ENCODE measurements at places on chromosomes 1 and 21.
A peak's percentile ranks its signal among the peaks of the same experiment; 100 is the strongest.

GRCh38 chr1:178243119-178243518 lies 149.2 kb downstream of the RASAL2 start:
- DNase-seq = no peak

GRCh38 chr1:205376739-205377138 lies 20.0 kb upstream of the KLHDC8A start:
- DNase-seq = no peak

GRCh38 chr1:115877511-115877910 lies 36.6 kb upstream of the NHLH2 start:
- no peak for DNase-seq

DNA sequence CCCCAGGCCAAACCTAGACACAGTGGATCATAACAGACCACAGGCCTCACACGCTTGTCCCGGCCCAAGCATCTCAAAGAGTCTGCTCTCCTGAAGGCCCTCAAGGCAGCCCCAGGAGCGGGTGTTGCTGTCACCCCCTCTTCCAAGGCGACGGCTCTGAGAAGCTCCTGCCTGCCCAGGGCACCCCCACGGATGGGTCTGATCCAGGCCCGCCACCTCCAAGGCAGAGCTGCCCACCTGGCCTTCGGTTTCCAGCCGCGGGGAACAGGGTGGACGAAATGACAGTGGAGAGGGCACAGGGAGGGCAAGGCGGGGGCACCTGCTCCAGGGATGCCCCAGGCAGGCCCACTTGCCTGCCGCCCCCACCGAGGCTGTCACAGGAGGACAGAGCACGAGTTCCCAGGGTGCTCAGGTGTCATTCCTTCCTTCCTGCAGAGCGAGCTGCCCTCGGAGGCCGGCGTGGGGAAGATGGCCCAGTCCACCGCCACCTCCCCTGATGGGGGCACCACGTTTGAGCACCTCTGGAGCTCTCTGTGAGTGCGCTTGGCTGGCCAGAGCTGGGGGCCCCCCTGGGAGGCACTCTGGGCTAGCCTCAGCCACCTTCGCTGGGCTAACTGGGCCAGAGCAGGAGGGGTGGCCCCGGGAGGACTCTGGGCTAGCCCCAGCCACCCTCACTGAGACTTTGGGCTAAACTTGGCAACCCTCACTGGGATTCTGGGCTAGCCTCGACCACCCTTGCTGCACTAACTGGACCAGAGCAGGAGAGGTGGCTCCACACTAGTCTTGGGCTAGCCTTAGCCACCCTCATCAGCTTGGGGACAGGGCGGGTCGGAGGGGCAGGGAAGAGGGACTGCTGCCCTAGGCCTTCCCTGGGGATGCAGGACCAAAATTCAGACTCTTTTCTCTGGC lies 29.8 kb downstream of the TP73 start:
- DNase-seq = no peak

- DNase-seq = no peak
Observed at GRCh38 chr1:170310951-170311350, 165.2 kb downstream of the NTMT2 start.

DNA sequence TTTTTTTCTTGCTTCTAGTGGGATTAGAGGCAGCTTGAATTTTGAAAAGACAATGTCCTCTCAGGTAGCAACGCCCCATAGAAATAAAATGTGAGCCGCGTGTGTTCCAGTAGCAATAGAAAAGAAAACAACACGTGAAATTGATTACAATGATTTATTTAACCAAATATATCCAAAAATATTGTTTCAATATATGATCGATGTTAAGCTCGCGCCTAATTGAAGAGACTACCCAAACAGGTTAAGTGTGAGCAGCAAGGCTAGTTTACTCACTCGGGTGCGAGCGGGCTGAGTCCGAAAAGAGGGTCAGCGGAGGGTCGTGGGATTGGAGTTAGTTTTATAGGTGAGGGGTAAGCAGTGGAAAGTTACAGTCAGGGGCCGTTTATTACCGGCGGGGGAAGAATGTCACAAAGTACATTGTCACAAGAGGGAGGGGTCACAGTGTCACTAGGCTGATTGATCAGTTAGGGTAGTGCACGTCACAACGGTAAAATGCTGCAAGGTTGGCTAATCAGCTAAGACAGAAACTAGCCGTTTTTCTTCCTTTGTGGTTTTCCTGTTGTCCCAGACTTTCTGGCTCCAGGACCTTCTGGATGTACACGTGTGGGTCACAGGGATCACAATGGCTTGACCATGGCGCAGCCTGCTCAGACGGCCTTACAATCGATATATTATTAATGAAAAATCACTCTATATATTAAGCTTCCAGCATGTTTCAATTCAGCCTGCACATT lies 697 bp upstream of the ZNF670 start:
- no peak for DNase-seq

DNA sequence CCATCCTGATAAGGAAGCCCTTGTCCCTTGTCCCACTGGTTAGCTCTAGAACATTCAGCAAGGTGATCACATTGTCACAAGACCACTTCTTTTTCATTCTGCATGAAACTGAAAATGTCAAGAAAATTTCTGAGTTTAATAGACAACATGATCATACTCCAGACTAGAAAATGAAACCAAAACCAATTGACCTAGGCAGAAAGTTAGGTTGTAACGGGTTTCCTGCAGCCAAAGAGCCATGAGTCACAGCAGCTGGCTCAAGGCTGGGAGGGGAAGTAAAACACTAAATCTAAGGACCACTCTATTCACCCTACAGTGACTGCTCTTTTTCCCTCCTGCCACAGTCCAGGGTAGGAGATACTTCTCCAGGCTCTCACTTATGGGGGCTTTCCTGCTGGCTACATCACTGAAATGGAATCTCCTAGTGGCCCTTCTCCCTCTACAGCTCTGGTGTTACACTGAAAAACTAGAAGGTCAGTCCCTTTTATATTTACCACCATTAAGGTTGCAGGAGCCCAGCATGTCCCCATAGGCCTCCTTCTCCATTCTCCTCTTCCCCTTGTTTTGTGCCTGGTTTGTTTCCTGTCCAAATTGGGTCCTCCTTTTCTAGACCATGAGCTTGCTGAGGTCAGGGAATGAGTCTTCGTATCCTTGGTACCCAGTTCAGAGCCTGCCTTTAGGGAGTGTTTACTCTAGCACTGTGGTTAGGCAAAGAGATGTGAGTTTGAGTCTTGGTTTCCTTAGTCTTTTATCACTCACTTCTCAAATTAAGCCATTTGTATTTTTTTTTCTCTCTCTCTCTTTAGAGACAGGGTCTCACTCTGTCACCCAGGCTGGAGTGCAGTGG lies 236.5 kb upstream of the JUN start:
- DNase-seq = no peak

DNA sequence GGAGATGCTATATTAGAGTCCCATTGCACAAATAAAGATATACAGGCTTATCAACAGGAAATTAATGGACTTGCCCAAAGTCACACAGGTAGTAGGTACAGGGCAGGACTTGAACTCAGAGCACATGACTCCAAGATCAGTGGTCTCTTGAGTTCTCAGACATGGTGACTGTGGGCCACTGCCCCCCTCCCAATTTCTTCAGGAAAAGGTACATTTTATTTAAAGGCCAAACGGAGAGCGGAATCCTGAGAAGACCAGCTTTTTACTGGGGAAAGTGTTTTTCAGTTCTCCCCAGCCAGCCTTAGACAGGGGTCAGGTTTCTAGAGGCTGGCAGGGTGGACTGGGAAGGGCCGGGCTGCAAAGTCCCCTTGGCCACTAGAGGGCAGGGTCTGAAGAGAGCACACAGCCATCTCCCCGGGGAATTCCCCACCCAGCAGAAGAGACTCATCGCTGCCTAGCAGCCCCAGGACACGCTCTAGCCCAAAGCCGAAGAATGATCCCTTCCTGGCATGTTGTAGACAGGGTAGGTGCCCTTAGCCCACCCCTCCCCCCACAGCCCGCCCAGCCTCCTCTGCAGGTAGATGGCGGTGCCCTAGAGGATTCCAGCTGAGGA lies 29.7 kb downstream of the ACP6 start:
- DNase-seq = peak; percentile 82

DNA sequence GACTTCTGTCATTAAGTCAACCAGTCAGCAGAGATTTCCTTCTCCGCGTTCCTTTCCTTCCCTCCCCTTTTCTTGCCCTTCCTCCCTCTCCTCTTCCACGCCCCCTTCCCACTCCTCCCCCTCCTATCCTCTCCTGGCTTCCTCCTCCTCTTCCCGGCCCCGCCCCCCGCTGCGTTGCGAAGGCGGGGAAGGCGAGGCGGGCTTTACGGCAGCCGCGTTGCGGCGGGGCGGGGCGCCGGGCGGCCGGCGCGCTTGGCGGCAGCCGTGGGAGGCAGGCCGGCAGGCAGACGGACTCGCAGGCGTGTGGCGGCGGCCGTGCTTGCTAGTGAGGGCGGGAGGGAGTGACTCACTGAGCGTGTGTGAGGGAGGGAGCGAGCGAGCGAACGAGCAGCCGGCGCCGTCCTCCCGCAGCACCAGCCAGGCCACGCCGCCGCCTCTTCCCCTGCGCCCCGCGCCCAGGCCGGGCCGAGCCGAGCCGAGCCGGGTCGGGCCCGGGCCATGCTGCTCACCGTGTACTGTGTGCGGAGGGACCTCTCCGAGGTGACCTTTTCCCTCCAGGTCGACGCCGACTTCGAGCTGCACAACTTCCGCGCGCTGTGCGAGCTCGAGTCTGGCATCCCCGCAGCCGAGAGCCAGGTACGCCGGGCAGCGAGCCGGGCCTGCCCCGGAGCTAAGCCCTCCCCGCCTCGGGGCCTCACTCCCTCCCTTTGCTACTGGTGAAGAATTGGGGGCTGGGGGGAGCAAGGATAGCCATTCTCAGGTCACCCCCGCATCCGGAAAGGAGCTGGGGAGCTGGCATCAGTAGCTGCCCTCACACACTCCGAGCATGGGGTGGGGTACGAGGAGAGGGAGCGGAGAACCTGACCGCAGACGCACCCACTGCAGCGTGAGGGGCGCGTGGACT lies at the start of gene DDI2:
TSS of gene DDI2 (plus strand) at position 286 of the 904 bp plus-strand sequence. CDS start at position 499, 213 bp downstream.
- peak; percentile 98 for DNase-seq

GRCh38 chr1:218717575-218717974 lies 372.4 kb downstream of the TGFB2 start:
- DNase-seq = no peak

GRCh38 chr1:46246548-46247435 lies 771 bp upstream of the RAD54L start:
- DNase-seq = no peak

GRCh38 chr21:28418726-28419514 lies 573.8 kb downstream of the LTN1 start:
- no peak for DNase-seq

- no peak for DNase-seq
Observed at GRCh38 chr1:64895500-64895899, 70.8 kb downstream of the JAK1 start.

DNA sequence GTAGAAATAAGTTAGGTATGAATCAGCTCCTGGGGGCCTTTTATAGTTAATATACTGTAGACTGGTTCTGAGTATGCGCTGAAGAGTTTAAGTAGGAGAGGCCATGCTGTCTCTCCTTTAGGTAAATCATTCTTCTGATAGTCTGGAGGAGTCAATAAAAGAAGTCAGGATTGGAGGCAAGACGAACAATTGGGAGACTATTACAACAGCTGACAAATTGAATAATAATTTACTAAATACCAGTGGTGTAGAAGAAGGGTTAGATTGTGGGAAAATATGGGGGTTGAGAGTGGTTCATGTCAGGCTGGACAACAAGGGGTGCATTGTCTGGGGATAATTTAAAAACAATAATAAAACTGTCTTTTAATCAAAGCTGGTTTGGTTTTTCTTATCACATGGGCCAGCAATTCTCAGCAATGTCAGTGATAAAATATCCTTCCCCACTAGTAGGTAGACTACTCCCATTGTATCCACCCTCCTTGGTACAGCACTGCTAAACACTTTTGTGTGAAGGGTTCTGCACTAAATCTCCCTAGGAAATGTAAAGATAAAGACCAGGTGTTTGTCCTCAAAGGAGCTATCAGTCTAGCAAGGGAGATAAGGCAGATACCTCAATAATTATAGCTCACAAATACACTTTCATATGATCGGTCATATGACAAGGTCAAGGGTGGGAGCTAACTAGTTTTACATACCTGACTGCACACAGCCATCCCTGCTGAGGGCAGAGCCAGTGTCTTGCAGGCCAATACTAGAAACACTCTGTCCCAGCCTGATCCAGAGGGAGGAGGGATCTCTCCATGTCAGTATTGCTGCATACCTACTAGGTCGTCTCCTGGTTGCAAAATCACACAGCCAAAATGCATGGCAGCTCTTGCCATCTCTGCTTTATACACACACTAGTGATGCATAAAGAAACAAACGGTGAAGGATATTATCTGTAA lies 299.7 kb downstream of the VAV3 start:
- no peak for DNase-seq

DNA sequence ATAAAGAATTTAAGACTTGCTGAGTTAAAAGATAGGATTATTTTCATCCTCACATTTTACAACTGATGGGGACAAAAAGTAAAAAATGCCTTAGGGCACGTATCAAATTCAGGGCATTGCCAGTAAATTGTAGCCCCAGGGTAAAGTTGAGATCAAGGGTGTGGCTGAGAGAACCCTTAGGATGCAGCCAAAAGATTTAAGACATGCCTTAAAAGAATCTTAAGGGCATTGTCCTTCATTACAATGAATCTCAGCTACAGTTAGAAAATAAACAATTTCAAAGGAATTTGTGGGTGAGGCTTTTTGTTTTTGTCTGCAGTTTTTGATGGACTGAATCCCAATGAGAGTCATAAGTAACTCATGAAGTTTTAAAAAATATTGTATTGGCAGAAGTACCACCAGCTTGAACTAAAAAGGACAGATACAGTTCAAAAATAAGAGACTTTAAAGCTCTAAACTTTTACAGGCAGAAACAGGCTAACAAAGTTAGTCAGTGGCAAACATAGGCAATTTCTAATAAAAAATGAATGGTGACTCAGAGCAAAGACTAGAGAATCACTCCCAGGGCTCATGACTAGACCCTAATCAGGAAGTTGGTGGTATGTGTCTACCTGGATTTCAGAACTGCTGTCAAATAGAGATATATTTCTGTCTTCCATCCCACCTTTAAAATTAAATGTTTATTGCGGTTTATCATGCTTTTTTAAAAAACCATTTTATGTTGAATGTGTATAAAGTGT lies 165.1 kb upstream of the SNX7 start:
- DNase-seq = no peak

DNA sequence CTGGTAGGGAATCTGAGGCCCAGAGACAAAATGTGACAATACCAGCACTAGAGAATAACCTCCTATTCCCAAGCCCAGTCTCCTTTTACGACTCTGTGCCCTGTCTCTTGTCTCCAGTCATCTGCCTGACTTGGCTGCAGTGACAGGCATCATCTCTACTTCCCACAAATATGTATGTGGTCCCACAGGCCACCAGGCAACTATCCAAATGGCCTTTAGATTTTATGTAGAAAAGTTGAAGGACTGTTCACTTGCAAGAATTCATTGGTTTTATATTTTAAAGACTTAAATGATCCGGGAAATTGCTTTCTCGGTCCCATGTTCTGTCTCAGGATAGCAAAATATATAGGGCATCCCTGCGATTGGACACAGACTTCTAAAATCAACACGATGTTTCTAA lies 11.6 kb downstream of the KRTAP24-1 start:
- DNase-seq = no peak

Measured in upper lobe of right lung (tissue), 1 donor.